ENCODE measurements at places on chromosomes 2 and 18.

DNA sequence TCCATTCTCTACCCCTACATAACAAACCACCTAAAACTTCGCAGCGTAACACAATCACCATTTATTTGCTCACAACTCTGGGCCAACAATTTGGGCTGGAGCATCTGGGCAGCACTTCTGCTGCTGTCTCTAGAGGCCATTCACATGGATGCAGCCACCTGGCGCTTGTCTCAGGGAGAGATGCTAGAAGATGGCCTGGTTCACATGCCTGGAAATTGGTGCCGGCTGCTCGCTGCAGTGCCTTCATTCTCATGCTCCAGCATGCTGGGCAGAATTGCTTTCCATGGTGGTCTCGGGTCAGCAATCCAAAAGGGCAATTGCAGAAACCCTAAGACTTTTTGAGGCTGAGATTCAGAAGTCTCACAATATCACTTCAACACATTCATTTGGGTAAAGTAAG lies 157.4 kb downstream of the SUCLG1 start:
- DNase-seq: no peak

GRCh38 chr2:230865766-230866755 lies 1.3 kb downstream of the ITM2C start:
- DNase-seq: peak; percentile 11

- no peak for DNase-seq
These were observed 28.6 kb downstream of the SNTG2 start for GRCh38 chr2:979069-979928.

- no peak for DNase-seq
These were observed 277.4 kb downstream of the NRXN1 start for GRCh38 chr2:50754514-50754913.

GRCh38 chr2:220219371-220219770 lies 591.9 kb downstream of the SLC4A3 start:
- peak; percentile 96 for DNase-seq

DNA sequence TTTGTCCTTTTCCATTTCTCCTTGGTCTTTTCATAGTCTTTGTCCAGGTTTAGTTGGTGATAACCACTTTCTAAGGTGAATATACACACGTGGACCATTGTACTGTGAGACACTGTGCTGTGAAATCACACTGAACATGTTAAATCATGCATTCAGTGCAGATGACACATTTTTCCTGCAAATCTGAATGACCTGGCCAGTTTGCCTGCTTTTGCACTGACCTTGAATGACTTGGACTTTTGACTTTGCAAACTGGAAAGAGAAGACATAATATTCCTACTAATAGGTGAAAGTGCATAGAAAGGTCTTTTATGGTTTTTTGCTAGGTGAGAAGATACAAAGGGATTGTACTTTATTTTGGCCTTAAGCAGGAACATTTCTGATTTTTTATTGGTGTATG lies 21.7 kb upstream of the PHLPP1 start:
- DNase-seq: peak; percentile 23

GRCh38 chr2:227295806-227296205 lies 29.2 kb upstream of the MFF start:
- no peak for DNase-seq

DNA sequence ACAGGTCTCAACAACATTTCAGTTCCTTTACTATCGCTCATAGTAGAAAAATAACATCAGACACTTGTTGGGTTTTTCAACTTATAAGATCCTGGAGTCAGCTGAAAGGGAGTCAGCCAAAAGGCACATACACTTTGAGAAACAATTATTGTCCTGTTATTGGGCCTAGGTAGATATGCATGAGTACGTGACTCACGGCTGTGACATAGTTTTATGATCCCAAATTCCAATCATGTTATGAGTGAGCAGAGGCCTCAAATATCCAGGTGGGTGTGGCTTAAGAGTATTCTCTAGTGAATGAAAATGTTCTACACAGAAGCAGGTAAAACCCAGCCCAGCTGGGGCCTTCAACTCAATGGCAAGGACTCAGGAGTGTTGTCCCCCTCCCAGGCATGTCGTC lies 27.2 kb downstream of the SERPINB8 start:
- DNase-seq: peak; percentile 74

- DNase-seq: no peak
These were observed 10.2 kb downstream of the ZNF516 start for GRCh38 chr18:76484749-76485387.

Measured in mammary epithelial cell (primary cell).